ENCODE measurements at places on chromosomes 12 and 14. TPM values are rescaled to one million over a fixed set of nuclear protein-coding genes. Genes with fewer than 3 reads are reported as not detected.

DNA sequence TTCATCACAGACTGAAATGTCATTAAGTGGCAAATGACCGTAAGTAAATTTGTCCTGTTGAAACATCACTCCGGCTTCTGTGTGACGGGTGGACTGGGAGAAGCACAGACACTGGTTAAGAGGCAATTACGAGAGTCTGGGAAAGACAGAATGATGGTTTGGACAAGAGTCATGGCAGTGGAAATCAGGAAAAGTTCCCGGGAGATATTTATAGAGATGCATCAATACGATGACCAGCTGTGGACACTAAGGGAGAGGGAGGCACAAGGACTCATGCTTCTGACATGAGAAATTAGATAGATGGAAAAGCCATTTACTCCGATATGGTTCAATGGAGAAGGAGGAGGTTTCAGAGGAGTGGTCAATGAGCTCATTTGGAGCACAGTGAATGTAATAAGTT is 27.3 kb downstream of the CKAP4 start:
- no peak for DNase-seq

- no peak for DNase-seq
These were observed 986.3 kb upstream of the TMEM132C start for GRCh38 chr12:127280393-127281275.

DNA sequence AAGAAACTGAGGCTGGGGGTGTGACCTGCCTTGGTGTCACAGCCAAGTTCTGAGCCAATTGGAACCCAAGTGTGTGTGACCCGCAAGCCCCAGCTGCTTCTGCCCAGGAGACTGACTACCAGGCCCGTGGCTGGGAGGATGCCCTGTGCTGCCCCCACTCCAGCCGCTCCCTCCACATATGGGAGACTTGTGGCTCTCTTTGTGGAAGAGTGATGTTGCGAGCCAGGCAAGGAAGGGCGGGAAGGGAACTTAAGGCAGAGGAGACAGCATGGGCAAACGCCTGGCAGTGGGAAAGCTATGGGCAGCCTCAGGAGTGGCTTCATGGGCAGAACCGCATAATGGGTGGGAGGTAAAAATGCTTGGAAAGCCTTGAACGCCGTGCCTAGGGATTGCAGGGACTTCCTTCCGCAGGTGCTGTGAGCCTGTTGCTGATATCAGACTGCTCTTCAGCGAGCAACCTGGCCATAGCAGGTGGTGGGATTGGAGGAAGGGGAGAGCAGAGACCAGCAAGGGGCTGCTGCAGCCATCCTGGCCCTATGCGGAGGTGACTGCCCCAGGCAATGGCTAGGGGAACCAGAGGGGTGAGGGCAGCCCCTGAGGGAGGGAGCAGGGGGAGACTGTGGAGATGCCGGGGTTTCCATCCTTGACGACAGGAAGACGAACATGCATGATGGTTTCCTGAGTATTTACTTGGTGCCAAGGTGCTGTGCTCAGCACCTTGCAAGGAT is 115.7 kb downstream of the LGMN start:
- no peak for DNase-seq

DNA sequence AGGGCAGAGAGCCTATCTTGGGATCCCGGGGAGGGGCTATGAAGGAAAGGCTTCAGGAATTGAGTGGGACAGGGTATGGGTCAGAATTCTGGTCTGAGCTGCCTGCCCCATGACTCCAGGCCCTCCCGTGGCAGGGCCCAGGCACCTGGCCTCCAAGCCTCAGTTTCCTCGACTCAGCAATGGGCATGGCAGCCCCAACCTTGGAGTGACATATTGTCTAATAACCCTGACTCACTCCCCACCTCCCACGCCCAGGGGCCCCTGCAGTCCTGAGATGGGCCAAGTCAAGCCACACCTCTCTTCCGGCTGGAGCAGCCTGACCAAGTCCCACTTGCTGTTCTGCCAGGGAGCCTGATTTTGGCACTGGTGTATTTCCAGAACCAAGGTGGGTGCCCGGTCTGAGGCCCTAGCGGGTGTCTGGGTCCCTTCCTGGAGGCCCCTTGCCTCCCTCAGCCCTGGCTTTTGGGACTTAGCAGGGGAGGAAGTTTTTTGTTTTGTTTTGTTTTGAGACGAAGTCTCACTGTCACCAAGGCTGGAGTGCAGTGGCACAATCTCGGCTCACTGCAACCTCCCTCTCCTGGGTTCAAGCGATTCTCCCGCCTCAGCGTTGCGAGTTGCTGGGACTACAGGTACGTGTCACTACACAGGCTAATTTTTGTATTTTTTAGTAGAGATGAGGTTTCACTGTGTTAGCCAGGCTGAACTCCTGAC is 40.3 kb upstream of the RCOR1 start:
- no peak for DNase-seq

DNA sequence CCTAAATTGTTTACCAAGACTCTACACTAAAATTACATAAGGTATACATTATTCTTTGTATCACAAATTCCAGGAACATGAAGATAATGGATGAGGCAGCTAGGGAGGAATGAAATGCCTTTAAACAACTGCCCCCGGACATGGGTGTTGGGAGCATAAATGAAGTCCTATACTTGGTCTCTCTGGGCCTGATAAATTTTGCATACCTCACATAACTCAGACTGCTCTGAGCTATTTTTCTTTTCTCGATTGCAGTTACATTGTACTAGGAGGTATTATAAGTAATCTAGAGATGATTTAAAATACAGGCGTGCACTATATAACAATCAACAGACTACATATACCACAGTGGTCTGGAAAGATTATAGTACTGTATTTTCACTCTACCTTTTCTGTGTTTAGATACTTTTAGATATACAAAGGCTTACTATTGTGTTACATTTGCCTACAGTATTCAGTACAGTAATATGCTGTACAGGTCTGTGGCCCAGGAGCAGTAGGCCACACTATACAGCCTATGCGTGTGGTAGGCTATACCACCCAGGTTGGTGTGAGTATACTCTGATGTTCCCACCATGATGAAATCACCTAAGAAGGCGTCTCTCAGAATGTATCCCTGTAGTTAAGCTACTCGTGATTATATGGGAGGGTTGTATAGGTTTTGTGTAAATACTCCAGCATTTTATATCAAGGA is 14.3 kb downstream of the FNTB start:
- DNase-seq = no peak

GRCh38 chr12:6282453-6282840 is 28.0 kb upstream of the PLEKHG6 start:
- DNase-seq = no peak

GRCh38 chr12:15520083-15520482 is 197.8 kb downstream of the PTPRO start:
- DNase-seq = no peak

DNA sequence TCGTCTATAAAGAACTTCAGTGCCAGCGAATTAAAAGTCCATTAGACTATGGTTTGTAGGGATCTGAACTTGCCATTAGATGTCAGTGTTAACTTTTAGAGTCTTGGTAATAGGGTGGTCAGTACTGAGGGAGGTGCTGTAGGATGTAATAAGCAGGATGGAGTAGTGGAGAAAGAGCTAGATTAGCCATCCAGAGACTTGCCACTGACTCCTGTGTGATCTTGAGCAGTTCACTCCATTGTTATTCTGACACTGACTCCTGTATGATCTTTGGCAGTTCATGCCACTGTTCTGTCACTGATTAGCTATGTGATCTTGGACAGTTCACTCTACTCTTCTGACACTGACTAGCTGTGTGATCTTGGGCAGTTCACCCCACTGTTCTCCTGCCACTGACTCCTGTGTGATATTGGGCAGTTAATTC is 133.6 kb downstream of the TTLL5 start:
- DNase-seq = no peak

GRCh38 chr12:51872689-51872981 is 15.3 kb upstream of the ANKRD33 start:
- DNase-seq = no peak

DNA sequence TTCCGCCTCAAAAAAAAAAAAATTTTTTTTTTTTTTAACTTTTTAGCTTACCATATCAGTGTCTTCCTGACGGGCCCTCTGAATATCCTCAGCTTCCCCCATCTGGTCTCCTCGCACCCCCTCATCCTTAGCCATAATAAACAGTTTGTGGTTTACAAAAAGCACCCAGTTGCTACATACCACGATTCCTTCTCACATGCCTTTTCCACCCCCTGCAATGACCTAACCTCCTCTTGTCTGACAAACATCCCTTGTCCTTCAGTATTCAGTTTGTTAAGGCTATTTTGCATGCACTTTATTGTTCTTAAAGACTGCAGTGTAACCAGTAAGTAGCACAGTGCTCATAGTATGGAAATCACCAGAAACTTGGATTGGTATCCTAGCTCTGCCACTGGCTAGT is 88.5 kb downstream of the PPM1H start:
- DNase-seq = no peak

GRCh38 chr14:49944501-49944900 is 51.6 kb downstream of the ARF6 start:
- no peak for DNase-seq

GRCh38 chr12:130026608-130027176 is 122.9 kb upstream of the TMEM132D start:
- DNase-seq = no peak

- no peak for DNase-seq
These were observed 5.6 kb upstream of the E2F7 start for GRCh38 chr12:77070800-77071449.

- no peak for DNase-seq
These were observed at the start of gene KCNMB4 for GRCh38 chr12:70365648-70366518. Gene KCNMB4 (plus strand): TSS chr12:70366290. CDS start chr12:70366735, 445 bp downstream.

- no peak for DNase-seq
These were observed 74.9 kb upstream of the ATP2B1 start for GRCh38 chr12:89783359-89784060.

DNA sequence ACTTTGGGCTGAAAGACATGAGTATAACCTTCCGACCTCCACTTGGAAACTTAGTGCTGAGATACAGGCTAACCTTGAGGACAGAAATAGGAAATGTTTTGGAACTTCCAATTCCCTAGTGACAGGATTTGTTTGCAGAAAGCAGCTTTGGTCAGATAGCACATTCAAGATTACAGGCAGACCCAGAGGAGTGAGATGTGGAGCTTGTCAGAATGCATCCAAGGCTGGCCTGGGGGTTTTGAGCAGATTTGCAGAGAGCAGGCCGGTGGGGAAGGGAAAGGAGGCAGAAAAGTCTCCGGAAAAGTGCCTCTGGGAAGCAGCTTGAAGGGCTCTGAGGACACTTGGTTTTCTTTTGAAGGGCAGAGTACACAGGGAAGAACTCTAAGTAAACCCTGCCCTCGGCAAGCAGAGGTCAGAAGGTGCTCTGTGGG is 180.3 kb downstream of the ETV6 start:
- no peak for DNase-seq

DNA sequence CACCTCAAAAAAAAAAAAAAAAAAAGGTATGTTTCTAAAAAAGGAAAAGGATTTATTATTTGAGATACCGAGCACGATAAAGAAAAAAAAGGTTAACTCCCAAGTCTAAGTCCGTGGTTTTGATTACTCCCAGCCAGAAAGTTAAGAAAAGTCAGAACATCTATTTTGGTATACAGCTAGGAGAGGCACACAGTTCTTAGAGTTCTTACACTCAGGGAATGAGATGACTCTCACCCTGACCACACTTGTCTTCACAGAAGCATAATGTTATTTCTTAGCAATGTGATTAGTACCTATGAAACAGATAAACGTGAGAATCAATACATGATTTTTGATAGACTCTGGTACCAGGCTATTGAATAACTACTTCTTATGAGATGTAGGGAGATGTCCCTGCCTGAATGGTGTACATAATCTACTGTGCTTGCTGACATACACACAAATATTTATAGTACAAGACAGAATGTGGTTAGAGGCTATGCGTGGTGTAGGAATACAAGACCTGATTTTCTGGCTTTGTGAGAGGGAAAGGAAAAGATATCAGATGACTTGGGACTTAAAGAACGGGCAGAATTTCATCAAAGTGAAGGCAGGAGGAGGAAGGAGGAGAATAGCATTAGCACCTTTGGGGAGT is 31.6 kb downstream of the LIMA1 start:
- DNase-seq = no peak

DNA sequence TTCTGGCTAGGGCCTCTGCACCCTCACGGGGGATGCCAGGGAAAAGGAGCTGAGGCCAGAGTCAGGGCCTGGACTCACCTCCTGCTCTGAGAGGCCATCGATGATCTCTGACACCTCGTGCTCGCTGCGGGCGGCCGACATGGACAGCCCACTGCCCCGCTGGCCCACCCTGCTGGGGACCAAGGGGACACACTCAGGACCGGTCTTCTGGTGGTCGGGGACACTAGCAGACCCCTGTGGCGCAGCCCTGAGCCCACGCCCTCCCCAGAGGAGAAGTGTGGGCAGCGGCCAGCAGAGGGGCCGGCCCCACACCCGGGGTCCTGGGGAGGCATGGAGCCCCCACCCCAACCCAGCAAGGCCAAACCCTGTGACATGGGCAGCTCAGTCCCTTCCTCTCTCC is 134.6 kb downstream of the RFLNA start:
- no peak for DNase-seq

The ERP27 gene
- 0.60 TPM for total RNA-seq

The RABGGTA gene
- 22.7 TPM for total RNA-seq

The ST8SIA1 gene
- 0.72 TPM for total RNA-seq

The SLC17A8 gene
- not detected for total RNA-seq

The PAPLN gene
- 15.4 TPM for total RNA-seq

The RTN1 gene
- total RNA-seq = 28.6 TPM

The KLRC3 gene
- 1.3 TPM for total RNA-seq

The RNASE3 gene
- total RNA-seq = not detected

The OR4K14 gene
- not detected for total RNA-seq

The YY1 gene
- 45.1 TPM for total RNA-seq

The OAS1 gene
- total RNA-seq = 22.8 TPM

The ETV6 gene
- total RNA-seq = 28.2 TPM

All from omental fat pad (tissue), 4 donors.